ENCODE measurements at places on chromosomes 13 and 19.

DNA sequence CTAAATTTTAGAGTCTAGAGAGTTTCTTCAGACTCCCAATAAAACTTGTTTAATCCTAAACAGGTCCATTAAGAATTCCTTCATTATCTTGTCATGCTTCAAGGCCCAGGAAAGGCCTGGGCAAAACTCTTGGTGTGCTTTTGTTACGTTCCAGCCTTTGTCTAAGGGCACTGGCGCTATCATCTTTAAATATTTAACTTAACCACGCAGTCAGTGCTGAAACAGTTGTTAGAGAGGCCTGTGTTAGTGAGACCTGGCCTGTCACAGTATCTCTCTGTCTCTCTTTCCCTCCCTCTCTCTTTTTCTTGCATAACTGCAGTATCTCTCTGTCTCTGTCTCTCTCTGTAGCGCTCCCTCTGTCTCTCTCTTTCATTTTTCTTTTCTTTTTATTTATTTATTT lies 8.2 kb upstream of the OR1M1 start:
- no peak for DNase-seq

- DNase-seq: no peak
These were observed 616 bp upstream of the PCDH17 start for GRCh38 chr13:57630661-57631595.

DNA sequence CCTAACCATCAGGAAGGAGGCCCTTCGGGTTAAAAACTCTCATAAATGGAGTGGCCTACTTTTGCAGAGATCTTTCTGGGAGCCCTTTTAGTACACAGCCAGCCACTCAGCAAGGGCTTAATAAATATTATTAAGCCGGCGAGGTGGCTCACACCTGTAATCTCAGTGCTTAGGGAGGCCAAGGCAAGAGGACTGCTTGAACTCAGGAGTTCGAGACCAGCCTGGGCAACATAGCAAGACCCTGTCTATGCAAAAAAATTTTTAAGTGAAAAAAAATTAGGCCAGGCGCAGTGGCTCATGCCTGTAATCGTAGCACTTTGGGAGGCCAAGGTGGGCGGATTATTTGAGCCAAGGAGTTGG lies 810 bp upstream of the KANK2 start:
- DNase-seq: no peak

GRCh38 chr19:12867120-12868099 lies 13.8 kb downstream of the DNASE2 start:
- peak; percentile 76 for DNase-seq

- DNase-seq: no peak
These were observed 13.4 kb upstream of the SLC44A2 start for GRCh38 chr19:10611907-10612306.

DNA sequence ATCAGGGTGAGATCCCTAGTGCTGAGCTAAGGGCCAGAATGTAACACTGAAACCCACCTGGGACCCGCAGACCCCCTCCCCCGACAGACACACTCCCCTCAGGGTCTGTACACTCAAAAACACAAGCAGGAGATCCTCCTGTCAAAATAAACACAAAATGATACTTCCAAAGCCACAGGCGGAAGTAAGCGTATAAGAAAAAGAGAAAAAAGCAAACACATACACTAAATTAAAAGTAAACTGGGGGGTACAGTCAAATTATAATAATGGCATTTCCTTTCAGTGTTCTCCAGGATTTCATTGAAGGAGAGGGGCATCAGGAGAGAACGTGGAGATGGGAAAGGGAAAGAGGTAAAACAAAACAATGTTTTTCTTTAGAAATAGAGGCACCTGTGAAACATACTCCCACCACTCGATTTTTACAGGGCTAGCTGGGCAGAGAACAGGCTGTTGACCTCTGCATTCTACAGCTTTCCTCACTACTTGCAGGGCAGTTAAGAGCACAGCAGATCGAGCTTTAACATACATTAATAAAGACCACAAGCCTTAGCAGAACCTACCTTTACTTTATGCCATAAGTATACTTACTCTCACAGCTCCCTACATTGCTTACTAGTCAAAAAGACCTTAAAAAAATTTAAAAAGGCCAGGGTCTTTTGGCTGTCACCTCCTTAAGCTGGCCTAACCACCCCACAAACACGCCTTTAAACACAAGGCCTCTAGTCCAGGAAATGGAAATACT lies 5.3 kb downstream of the ZIC5 start:
- no peak for DNase-seq

DNA sequence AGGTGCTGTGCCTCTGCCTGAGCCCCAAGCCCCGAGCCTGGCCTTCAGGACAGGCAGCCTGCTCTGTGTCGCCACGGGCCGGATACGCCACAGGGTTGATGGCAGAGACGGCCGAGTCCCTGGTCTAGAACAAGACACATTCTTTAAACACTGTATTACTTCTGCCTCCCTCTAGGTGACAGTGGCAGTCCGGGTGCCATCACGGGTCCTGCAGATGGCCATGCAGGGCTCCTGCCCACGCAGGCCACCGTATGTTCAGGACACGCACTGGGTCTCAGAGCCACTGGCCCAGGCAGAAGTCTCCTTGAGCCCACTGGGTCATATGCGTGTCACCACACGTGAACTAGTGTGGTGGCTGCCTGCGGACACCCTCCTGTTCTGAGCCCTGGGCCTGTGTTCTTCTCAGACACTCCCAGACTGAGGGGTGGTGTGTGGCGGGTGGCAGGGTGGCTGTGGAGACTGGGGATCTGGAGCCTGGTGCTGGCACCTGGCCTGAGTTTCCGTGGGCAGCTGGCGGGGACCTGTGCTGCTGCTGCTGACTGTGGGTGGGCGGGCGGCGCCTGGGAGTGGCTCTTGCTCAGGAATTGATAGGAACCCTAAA lies 4.4 kb downstream of the PLEKHJ1 start:
- no peak for DNase-seq

DNA sequence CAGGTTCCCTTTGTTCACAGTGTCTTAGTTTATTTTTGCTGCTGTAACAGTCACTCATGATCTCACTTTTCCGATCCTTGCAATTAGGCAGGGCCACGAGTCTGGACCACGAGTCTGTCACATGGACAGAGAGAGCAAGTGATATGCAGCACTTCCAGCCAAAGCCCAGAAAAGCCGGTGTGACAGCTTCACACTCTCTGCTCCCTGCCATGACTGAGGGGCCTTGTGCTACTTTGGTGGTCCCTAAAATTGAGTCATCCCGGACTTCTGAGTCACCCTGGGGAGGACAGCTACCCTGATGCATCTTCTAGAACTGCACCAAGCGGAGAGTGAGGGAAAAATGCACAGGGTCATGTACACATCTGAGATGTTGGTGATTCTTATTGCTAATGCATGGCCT lies 179.6 kb downstream of the EFNB2 start:
- no peak for DNase-seq

- DNase-seq: no peak
These were observed 2832.9 kb upstream of the PCDH20 start for GRCh38 chr13:64248371-64249065.

DNA sequence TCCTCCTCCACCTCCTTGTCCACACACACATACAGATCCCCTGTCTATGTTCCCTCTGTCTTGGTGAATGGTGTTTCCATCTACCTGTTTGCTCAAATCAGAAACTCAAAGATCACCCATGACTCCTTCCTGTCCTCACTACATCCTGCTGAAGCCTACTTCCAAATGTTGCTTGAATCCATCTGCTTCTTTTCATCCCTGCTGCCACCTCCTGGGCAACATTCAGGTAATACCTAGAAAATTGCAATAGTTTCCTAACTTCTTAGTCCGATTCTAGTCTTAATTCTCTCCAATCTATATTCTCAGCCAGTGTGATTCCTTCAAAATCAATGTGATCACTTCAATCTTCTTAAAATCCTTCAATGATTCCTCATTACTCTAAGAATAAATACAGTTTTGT lies 155.5 kb upstream of the STARD13 start:
- DNase-seq: no peak

GRCh38 chr19:281156-281853 lies 9.9 kb downstream of the PLPP2 start:
- DNase-seq: no peak

DNA sequence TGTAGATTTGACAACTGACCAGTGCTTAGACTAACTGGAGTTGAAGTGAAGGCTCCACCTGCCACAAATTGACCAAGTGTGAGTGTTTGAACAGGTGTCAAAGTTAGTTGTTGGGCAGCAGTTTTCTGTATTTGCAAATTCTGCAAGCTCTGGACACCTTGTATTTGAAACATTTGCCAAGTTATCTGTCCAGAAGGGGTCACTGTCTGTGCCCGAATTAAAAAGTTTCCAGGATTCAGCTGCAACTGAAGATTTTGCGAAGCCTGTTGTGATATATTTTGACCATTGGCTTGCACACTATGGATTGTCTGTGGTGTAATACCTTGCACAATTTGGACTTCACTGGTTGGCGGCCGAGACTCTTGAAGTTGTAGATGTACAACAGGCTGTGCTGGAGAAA lies 1690.7 kb downstream of the SLITRK5 start:
- DNase-seq: no peak

- DNase-seq: no peak
These were observed 120.6 kb upstream of the IRS2 start for GRCh38 chr13:109906976-109907375.

GRCh38 chr13:30608364-30608763 lies 9.4 kb upstream of the USPL1 start:
- no peak for DNase-seq

GRCh38 chr13:103852036-103852435 lies 785.8 kb upstream of the SLC10A2 start:
- no peak for DNase-seq

DNA sequence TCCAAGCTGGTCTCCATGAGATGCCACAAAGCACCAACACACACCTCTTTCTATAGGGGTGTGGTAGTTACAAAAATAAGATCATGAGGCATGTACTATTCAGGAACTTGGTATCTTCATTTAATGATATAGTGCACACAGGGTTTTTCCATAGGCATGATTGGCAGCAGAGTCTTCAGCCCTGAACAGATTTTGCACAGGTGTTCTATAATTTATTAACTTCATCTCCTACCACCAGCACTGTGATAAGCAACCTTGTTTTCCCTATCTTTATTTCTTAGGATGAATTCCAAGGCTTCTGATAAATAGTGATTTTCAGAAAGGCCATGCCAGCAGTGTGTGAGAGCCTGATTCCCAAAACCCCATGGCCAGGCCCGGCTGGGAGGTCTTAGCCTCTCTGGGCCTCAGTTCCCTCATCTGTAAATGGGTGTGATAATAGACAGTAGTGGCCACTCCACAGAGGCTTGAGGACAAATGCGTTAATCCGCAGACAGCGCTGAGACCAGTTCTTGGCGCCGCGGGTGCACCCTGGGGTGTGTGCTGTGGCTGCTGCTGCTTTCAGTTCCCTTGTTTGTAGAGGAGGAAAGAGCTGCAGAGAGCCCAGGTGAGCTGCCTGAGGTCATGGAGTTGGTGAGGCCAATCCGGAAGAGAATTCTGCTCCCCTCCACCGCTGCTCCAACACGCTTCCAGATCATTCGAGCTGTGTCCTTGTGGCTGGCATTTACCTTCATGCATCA lies 33.1 kb downstream of the DHRS12 start:
- DNase-seq: no peak

- DNase-seq: no peak
These were observed 41.0 kb upstream of the SIAH3 start for GRCh38 chr13:45892513-45892912.

GRCh38 chr19:50844296-50844935 lies 10.3 kb upstream of the KLK3 start:
- no peak for DNase-seq

GRCh38 chr13:51235756-51236490 lies 13.7 kb downstream of the FAM124A start:
- DNase-seq: no peak

GRCh38 chr13:38957794-38958592 lies 32.6 kb downstream of the STOML3 start:
- DNase-seq: no peak

DNA sequence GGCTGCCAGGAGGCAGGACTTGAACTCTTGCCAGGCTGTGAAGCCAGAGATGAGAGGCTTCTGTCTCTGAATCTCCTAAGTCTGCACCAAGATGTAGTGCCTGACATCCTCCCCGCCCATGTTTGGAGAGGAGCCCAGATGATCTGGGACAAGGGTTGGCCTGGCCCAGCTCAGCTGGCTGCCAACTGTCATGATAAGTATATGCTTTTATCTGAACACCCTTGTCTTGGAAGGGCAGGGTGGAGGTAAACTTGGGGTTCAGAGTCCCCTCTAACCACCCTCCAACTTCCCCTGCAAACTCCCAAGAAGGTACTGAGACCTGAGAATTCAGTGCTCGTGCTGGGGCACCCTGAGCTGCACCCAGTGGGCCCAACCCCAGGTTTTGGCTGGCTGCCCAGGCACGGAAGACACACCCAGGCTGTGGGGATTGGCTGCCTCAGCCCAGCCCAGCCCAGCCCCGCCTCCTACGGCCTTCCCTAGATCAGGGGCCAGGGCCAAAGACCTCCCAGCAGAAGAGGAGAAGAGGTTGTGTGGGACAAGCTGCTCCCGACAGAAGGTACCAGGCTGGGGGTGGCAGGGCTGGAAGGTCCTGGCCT lies at the start of gene CYP4F12:
Gene CYP4F12 (plus strand): TSS at position 508 of the 596 bp plus-strand sequence. CDS start 443 bp downstream, outside the sequence.
- peak; percentile 41 for DNase-seq

DNA sequence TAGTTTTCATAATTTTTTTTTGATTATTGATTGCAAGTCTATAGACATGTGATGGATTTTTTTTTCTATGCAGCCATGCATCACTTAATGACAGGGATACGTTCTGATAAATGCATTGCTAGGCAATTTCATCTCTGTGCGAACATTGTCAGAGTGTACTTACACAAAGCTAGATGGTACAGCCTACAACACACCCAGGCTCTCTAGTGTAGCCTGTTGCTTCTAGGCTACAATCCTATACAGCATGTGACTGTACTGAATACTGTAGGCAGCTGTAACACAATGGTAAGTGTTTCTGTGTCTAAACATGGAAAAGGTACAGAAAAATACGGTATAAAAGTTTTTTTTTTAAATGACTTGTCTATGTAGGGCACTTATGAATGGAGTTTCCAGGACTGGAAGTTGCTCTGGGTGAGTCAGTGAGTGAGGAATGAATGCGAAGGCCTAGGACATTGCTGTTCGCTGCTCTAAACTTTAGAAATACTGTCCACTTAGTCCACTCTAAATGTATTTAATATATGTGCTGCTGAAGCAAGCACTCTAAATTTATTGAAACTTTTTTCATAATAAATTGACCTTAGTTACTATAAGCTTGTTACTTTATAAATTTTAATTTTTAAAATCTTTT lies 20.3 kb downstream of the SPATA13 start:
- no peak for DNase-seq

DNA sequence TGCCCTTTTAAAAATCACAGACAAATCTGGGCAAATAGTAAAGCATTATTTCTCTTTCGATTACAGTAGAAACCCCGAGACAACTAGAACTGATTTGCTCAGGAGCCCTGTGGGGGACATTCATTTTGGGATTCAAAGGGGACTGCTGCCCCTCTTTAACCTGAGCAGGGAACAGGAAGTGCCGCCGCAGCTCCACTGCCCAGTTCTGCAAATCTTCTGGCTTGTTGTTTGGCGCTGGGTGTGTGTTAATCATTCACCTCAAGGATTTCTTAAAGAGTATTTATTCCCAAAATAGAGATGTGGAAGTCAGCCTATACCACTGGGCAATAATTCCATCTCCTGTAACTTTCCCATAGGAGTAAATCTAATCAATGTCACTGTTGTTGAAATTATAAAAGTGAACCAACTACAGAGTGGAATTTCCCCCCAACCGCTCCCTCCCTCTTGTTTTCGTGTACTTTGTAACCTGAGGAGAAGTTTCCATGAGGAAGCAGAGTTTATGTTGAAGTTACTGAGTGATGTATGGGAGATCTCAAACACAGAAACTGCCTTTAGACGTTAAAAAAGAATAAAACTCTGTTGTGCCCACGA lies 515.8 kb downstream of the KLF12 start:
- no peak for DNase-seq
